Activated CD8-positive, alpha-beta memory T cell treated with anti-CD3 and anti-CD28 coated beads, Interleukin-2, amount 50 U/mL, for 48 hours (primary cell): ENCODE measurements at places on chromosomes 16 and 17.
A peak's percentile ranks its signal among the peaks of the same experiment; 100 is the strongest.

- no peak for DNase-seq
These were observed 8.0 kb upstream of the CCL1 start for GRCh38 chr17:34370997-34371395.

GRCh38 chr16:70454222-70455034, at the start of gene FCSK:
FCSK (plus strand) TSS chr16:70454595; CDS start chr16:70463191, 8,596 bp downstream.
- DNase-seq: peak; percentile 89

GRCh38 chr16:71287911-71288310, 1.3 kb downstream of the CMTR2 start:
- no peak for DNase-seq

DNA sequence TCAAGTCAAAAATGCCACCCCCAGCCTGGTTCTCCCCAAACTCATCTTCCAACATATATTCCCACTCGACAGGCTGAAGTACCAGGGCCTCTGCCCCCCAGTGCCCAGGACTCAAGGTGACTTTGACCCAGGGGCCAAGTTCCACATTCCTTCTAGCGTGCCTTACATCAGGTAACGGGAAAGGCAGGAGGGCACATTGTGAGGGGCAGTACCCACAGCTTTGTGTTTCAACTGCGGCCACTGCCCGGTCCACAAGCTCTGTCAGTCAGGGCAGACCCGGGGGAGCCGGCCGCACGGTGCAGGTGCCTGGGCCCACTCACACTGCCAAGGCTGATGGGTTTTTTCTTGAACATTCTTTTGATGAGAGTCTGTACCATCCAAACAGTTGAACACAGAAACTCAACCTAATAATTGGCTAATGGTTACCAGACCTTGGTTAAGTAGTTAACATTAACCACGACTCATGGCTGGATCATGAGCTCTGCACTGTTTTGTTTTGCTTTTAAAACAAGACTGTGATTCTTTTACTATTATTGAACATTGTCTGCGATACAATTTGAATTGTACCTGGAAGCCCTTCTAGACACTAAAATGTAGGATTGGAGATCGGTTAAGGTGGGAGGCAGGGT, 17.6 kb downstream of the ACE start:
- DNase-seq: no peak

GRCh38 chr16:87348616-87349157, 31.5 kb upstream of the C16orf95 start:
- DNase-seq: no peak

- no peak for DNase-seq
These were observed 86.3 kb downstream of the DYNLRB2 start for GRCh38 chr16:80627108-80627507.

DNA sequence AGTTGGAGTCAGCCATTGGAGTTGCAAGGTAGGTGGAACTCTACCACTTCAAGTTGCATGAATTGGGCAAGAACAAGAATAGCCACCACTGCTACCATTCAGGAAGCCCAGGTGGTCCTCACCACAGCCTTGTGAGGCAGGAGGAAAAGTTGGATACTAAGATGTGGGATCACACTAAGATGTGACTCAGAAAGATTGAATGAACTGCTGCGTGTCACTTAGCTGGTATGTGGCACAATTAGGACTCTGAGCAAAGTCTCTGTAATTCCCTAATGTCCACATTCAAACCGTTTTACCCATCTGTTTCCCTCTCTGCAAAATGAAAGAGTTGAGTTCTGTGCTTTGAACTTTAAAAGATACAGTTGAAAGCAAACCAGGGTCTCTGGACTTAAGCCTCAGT, 44.7 kb upstream of the HS3ST3A1 start:
- DNase-seq: no peak

- DNase-seq: peak; percentile 65
These were observed 650 bp downstream of the ATP6V0A1 start for GRCh38 chr17:42459256-42459800.

- peak; percentile 85 for DNase-seq
These were observed 2.3 kb upstream of the ACTG1 start for GRCh38 chr17:81514739-81515529.

DNA sequence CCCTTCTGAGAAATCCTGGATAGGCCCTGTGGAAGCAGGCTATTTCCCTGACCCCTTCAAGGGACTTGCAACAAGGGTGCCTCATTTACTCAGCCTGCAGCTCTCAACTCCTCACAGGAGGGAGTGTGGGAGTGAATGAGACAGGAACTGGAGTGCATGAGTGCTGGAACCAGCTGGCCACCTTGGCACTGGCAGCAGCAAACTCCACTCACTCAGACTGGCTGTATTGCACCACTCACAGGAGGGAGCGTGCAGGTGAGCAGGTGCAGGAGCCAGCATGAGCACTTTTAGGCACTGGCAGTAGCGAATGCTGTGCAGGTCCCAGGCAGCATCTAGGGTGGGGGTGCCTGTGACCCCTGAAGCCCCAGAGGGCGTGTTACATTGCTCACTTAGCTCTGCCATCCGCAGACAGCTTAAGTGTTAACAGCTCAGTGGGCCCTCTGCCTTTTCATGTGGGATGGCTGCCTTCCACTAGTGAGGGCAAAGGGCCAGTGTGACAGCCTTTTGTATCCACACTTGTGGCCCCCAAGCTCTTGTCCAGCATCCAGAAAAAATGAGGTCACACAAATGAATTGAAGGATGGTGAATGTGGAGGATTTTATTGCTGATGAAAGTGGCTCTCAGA, 11.0 kb upstream of the ZNHIT3 start:
- DNase-seq: no peak

DNA sequence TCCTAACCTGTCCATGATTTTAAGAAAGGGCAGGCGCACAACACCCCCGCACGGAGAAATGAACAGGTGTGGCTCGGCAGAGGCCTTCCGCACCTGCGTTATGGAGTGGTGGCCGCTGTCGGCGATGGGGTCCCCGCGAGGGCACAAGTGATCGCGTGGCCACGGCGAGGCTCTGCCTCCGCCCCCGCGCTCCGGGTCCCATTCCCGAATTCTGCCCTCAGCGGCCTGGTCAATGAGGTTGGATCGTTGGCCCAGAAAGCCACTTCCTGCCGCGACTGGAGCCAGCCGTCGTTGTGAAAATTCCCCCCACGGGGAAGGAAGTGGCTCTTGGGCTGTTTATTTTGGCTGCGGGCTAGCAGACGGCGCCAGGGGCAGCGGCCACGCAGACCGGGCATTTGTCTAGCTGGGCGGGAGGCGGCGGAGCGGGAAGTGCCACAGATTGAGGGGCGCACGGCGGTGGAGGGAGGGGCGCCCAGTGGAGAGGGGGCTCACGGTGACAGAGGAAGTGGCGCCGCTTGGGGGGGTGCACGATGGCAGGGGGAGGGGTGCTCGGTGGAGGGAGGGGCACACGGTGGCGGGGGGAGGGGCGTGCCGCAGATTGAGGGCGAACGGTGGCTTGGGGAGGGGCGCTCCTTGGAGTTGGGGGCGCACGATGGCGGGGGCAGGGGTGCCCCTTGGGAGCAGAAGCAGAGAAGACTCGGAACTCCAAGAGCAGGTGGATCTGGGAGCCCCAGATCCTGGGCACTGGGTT, 25.0 kb downstream of the MRC2 start:
- DNase-seq: peak; percentile 70

GRCh38 chr16:7372095-7372494, 39.5 kb downstream of the RBFOX1 start:
- no peak for DNase-seq

- no peak for DNase-seq
These were observed 13.0 kb downstream of the GPR142 start for GRCh38 chr17:74380086-74380958.

DNA sequence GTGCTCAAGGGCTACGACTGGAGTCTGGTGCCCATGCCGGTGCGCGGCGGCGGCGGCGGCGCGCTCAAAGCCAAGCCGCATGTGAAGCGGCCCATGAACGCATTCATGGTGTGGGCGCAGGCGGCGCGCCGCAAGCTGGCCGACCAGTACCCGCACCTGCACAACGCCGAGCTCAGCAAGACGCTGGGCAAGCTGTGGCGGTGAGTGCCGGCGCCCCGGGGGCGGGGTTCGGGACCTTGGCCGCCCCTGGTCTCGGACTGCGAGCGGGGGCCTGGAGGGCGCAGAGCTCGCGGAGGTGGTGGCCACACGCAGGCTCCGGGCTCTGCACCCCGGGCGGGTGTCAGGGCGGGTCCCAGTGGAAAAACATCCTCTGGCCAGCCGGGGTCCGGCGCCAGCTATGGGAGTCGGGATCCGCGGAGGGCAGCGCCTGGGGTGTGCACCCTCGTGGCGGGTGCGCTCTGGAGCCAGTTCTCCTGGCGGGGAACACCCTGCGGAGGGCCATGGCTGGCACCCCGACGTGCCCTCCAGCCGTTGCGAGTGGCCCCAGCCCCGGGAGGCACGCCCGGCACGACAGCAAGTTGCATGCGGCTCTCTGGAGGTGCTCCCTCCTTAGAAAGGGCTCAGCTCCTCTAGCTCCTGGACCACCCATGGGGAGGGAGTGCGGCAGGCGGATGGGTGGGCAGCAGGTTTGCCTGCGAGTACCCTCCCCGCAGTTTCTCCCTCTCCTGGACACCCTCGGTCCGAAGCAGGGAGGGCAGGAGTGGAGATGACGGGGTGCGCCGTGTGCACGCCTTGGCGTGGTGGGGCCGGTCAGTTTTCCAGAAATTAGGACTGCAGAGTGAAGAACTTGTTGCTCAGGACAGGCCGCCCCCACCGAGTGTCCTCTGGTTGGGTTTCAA, 824 bp downstream of the SOX8 start:
- no peak for DNase-seq

- DNase-seq: no peak
These were observed 123.8 kb downstream of the SMG6 start for GRCh38 chr17:2179615-2180295.

- DNase-seq: no peak
These were observed 43.2 kb upstream of the DNAJA2 start for GRCh38 chr16:47016700-47017133.

DNA sequence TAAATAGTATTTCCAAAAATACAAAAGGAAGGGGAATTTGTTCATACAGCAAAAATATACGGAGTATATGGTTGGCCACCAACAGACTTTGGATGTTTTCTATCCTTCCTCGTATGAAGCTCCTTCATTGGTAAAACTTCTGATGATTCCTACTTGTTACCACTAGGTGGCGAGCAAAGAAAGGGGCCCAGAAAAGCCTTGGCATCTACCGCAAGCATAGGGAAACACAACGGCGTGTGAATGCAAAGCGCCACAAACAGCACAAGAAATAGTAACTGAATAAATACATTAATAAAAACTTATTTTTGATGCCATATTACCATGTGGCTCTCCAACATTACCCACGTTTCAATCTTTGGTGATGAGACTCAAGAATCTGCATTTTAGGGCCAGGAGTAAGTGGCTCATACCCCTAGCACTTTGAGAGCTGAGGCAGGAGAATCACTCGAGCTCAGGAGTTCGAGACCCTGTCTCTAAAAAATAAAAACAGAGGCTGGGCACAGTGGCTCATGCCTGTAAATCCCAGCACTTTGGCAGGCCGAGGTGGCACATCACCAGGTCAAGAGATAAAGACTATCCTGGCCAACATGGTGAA, 34.5 kb downstream of the YWHAE start:
- DNase-seq: peak; percentile 65

- DNase-seq: no peak
These were observed 10.0 kb upstream of the CISD3 start for GRCh38 chr17:38719943-38720641.

DNA sequence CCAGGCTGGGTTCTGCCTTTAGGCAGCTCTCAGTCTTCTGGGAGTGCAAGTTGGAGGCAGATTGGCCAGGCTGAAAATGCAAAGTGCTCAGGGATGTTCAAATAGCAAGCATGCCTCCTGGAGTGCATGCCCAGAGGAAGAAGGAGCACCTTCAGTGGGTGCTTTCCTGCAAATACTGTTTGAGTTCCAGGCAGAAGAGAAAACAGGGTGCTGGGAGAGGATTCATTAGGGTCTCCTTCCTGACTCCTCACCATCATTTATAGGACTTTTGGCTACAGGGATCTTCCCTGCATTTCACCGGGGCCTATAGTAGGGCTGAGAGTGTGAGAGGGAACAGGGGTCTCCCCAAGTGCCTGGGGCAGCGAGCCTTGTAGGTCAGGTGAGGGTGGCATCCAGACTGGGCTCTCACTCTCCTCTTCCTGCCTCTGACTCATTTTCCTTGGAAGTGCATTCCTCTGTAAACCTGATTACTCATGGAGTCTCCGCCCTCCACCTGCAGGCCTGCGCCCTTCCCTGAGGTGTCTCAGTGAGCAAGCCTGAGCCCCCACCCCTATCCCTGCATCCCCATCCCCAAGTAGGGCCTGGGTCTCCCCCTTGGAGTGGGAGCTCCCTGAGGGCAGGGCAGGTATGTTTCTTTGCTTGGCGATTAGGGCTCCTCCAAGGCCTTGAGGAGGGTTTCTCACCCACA, 17.1 kb upstream of the TNS4 start:
- DNase-seq: no peak

DNA sequence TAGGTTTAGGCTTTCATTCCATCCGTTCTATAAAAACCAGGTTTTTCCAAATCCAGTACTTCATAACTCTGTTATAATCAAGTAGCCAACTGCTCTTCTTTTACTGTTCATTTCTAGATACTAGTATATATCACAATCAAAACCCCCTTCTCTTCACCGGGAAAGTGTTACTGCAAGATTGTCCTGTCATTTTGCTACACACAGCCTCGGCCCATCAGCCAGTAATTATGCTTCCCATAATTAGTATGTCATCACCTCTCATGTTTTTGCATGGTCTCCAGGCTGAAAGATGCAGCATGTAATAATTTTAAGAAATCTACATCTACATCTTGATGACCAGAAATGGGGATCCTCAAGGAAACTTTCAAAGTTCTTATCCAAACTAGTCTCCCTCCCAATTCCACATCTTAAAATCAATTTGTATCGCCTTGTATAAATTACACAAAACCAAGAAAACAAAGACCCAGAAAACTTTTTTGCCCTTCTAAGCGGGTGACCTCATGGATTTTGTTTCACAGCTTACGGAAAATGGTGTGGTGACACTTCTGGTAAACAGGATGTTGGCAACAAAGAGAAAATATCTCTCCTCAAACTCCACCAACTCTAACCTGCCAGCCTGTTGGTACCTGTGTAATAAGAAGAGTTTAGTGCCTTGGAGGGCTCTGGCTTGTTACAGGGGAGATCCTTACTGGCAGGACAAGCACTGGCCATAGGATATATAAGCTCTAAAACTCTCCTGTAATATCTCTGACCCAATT, 9.3 kb downstream of the TACO1 start:
- no peak for DNase-seq

- DNase-seq: no peak
These were observed 31.4 kb downstream of the CACNG4 start for GRCh38 chr17:66995944-66996343.

DNA sequence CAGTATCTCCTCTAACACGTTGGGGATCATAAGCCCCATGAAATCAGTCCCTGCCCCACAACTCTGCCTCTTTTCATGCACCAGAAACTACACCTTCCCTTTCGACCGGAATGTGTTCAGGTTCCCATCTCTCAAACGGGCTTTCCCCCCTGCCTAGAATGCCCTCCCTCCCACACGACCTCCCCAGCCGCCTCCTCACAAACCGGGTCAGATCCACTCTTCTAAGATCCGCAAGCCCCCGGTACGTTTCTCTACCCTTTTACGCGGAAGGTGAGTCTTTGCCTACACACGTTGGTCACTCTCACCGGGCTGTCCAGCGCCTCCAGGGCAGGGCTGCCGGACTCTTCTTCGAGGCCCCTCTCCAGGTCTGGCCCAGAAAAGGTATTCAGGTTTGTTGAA, 708 bp downstream of the DHX33 start:
- DNase-seq: no peak

- no peak for DNase-seq
These were observed 14.0 kb downstream of the VPS53 start for GRCh38 chr17:700504-701094.
